ENCODE measurements at places on chromosomes 3 and 15. TPM values are rescaled to one million over a fixed set of nuclear protein-coding genes. Genes with fewer than 3 reads are reported as not detected.

The TBL1XR1 gene
- 79.8 TPM for total RNA-seq

The PLA2G4E gene
- 9.7 TPM for total RNA-seq

The POPDC2 gene
- total RNA-seq = 0.18 TPM

The PTH1R gene
- 1.9 TPM for total RNA-seq

The SYNPR gene
- total RNA-seq = not detected

The FBLN2 gene
- 6.3 TPM for total RNA-seq

The EHD4 gene
- total RNA-seq = 45.3 TPM

DNA sequence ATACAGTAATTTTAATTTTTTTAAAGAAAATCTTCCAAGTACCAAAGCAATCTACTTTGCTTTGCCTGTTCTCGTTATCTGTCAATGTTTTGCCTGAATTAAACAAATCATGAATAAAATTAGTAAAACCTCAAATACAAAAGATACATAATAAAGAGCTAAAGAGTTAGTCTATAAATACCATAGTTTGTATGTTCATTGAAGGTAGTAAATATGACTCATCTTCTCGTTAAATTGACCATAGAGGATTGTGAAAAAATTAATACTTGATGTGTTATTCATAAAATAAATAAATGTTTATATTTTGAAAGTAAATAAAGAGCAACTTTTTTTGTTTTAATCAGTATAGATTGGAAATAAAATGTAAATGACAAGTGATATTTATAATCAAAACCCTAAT is 246.5 kb upstream of the PLSCR5 start:
- no peak overlapping the region for H3K4me3 ChIP-seq
- no peaks in the 10 kb centered on the region for H3K36me3 ChIP-seq
- no peak overlapping the region for H3K27ac ChIP-seq
- DNase-seq = no peak

GRCh38 chr15:89870688-89871288 is 23.0 kb downstream of the AP3S2 start:
- no peaks in the 10 kb centered on the region for H3K27me3 ChIP-seq
- no peak for DNase-seq
- H3K4me1 ChIP-seq = peaks cover 5% of the 10 kb centered on the region
- no peak overlapping the region for H3K27ac ChIP-seq
- H3K4me3 ChIP-seq = no peak overlapping the region
- peaks cover 9% of the 10 kb centered on the region for H3K36me3 ChIP-seq

- H3K27ac ChIP-seq = peak overlapping the region; percentile 92
- H3K4me1 ChIP-seq = no peaks in the 10 kb centered on the region
- DNase-seq = no peak
- H3K27me3 ChIP-seq = no peaks in the 10 kb centered on the region
- no peaks in the 10 kb centered on the region for H3K36me3 ChIP-seq
Observed at GRCh38 chr3:197001106-197001971, 28.3 kb downstream of the MELTF start.

GRCh38 chr15:32933236-32933635 is 215.4 kb downstream of the GREM1 start:
- no peak overlapping the region for H3K27ac ChIP-seq
- no peaks in the 10 kb centered on the region for H3K36me3 ChIP-seq
- H3K4me3 ChIP-seq = no peak overlapping the region
- no peaks in the 10 kb centered on the region for H3K27me3 ChIP-seq
- DNase-seq = no peak
- H3K4me1 ChIP-seq = no peaks in the 10 kb centered on the region

GRCh38 chr3:30535525-30535924 is 70.9 kb upstream of the TGFBR2 start:
- H3K27ac ChIP-seq = no peak overlapping the region
- H3K4me1 ChIP-seq = no peaks in the 10 kb centered on the region
- no peaks in the 10 kb centered on the region for H3K27me3 ChIP-seq
- H3K4me3 ChIP-seq = no peak overlapping the region
- no peaks in the 10 kb centered on the region for H3K36me3 ChIP-seq

- no peak overlapping the region for H3K27ac ChIP-seq
- no peak overlapping the region for H3K4me3 ChIP-seq
- H3K4me1 ChIP-seq = no peaks in the 10 kb centered on the region
- no peak for DNase-seq
Observed at GRCh38 chr15:25501828-25502446, 63.1 kb upstream of the UBE3A start.

DNA sequence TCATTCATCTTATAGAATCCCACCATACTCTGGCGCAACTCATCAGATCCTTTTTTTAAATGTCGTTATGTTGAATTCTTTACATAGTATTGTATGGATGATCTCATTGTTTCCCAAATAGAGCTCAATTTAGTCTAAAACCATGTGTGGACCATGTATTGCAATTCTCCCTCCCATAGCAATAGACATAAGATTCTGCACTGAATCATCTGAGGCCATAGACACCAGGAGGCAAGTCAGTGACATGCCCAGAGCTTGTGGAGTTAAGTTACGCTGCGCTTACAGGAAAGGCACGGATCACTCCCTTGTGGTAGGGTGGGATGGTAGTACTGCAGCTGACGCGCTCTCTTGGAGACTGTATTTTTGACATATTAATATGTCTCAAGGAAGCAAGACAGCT is 211.0 kb downstream of the GABRB3 start:
- no peak overlapping the region for H3K27ac ChIP-seq
- H3K27me3 ChIP-seq = no peaks in the 10 kb centered on the region
- no peak for DNase-seq
- no peak overlapping the region for H3K4me3 ChIP-seq

GRCh38 chr3:2915826-2916225 is 194.3 kb downstream of the IL5RA start:
- DNase-seq = no peak
- no peak overlapping the region for H3K4me3 ChIP-seq
- H3K4me1 ChIP-seq = no peaks in the 10 kb centered on the region
- H3K36me3 ChIP-seq = no peaks in the 10 kb centered on the region
- H3K27ac ChIP-seq = no peak overlapping the region

DNA sequence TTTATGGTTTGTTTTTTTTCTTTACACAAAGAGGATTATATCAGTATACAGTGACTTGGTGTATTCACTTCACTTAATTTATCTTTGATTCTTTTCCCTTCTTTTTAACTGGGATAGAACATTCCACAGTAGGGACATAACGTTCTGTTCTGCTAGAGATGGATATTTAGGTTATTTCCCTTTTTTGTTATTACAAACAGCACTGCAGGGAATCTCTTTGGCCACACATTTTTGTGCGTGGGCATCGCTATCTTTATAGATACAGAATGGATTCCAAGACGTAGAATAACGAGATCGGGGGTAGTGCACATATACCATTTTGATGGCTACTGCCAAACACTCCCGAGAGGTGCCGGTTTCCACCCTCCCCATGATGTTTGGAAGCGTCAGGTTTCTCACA is 44.8 kb downstream of the PXYLP1 start:
- no peaks in the 10 kb centered on the region for H3K36me3 ChIP-seq
- no peak for DNase-seq
- no peak overlapping the region for H3K27ac ChIP-seq
- H3K4me3 ChIP-seq = no peak overlapping the region
- no peaks in the 10 kb centered on the region for H3K4me1 ChIP-seq

DNA sequence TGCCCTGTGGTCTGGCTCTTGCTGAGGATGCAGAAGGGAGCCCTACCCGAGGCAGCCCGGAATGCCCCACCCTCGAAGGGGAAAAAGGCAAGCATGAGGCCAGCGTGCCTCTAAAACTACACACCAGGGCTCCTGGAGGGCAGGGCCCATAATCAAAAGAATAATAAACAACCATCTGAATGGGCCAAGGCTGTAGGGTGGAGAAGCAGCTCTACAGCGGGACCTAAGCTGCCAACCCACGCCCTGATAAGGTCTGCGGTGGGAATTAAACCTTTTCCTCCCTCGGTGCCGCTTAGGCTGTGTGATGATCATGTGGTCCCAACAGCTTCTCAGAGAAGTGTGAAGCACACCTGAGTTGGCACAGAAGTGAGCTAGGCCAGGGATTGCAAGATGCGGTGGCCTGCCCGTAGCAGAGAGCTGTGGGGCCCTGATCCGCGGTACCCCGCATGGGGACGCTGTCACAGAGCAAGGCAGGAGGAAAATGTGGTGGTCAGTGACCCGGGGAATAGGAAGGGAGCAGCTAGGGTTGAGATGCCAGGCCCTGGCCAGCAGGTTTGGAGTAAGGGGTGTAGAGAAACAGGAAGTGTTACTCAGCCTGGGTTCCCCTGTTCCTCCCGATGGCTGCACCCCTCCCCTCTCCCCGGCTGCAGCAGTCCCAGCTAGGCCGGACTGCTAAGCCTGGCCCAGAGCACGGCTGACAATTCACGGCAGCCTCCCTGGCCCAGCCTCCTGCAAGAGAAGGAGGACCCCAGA is 1.1 kb upstream of the C15orf62 start:
- H3K27me3 ChIP-seq = no peaks in the 10 kb centered on the region
- H3K4me3 ChIP-seq = no peak overlapping the region
- peak overlapping the region; percentile 88 for H3K27ac ChIP-seq
- peaks cover 96% of the 10 kb centered on the region for H3K4me1 ChIP-seq
- no peak for DNase-seq

- peak overlapping the region; percentile 2 for H3K27ac ChIP-seq
- H3K36me3 ChIP-seq = no peaks in the 10 kb centered on the region
- no peaks in the 10 kb centered on the region for H3K27me3 ChIP-seq
- H3K4me1 ChIP-seq = peaks cover 21% of the 10 kb centered on the region
- no peak overlapping the region for H3K4me3 ChIP-seq
Observed at GRCh38 chr3:37740471-37740870, 121.2 kb upstream of the CTDSPL start.

DNA sequence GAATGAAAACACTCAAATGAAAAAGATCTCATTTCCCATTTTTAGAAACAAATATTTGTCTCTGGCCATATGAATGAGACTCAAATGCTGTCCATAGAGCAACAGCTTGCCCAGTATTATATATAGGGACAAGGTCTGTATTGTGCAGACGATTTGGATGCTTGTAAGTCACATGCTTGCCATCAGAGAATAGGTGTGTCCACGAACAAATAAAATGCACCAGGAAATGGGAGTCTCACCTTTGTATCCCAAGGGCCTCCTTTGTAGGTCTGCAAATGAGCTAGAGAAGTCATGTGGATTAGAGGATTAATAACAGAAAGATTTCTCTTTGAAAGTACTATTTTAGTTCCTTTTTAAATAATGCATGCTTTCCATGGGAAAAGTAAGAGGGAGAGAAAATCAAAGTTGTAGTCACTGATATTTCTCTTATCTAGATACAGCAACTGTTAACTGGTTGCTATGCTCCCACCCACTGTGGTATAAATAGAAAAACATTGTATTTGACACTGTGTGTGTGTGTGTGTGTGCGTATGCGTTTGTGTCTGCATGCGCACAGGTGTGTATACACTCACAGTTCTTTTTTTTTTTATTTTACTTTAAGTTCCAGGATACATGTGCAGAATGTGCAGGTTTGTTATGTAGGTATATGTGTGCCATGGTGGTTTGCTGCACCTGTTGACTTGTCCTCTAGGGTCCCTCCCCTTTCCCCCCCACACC is 383.4 kb upstream of the ARRDC4 start:
- H3K4me3 ChIP-seq = no peak overlapping the region
- no peak for DNase-seq
- no peaks in the 10 kb centered on the region for H3K36me3 ChIP-seq
- no peaks in the 10 kb centered on the region for H3K4me1 ChIP-seq
- no peak overlapping the region for H3K27ac ChIP-seq

DNA sequence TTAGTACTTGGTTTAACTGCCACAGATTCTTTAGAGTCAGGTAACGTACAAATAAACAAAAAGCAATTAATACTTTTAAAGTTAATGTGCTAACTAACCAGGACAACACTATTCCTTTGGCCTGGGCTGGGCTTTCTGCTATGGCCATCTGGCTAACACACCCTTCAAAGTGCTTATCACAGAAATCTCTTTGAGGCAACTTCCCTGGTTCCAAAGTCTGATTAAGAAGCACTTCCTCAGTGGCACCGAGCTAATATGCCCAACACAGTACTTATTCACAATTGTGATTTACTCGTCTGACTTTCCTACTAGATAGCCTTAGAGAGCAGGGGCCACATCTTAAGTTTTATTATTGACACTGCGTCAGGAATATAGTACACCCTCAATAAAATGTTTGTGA is 191.4 kb downstream of the MEIS2 start:
- no peak overlapping the region for H3K27ac ChIP-seq
- no peaks in the 10 kb centered on the region for H3K36me3 ChIP-seq
- no peaks in the 10 kb centered on the region for H3K27me3 ChIP-seq
- peaks cover 36% of the 10 kb centered on the region for H3K4me1 ChIP-seq

DNA sequence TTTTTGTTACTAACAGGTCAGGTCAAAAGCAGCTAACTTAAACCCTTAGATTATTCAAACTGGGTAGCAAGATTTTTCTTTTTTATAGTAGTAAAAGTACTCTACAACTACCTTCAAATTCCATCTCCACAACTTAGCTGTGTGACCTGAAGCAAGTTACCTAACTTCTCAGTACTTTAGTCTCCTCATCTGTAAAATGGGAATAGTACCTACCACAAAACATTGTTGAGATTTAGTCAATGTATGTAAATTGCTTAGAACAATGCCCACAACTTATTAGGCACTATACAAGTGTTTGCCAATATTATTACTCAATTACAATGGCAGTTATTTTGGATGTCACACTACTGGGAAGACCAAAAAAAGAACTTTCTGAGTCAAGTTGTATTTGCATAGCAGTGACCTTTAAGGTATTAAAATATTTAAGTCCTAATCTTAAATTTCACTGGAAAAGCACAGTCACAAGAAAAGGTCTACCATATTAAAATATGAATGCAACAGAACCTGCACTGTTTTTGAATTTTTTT is 2.9 kb downstream of the TASOR start:
- no peak overlapping the region for H3K4me3 ChIP-seq
- no peaks in the 10 kb centered on the region for H3K27me3 ChIP-seq
- DNase-seq = no peak
- peaks cover 8% of the 10 kb centered on the region for H3K36me3 ChIP-seq
- peaks cover 49% of the 10 kb centered on the region for H3K4me1 ChIP-seq

DNA sequence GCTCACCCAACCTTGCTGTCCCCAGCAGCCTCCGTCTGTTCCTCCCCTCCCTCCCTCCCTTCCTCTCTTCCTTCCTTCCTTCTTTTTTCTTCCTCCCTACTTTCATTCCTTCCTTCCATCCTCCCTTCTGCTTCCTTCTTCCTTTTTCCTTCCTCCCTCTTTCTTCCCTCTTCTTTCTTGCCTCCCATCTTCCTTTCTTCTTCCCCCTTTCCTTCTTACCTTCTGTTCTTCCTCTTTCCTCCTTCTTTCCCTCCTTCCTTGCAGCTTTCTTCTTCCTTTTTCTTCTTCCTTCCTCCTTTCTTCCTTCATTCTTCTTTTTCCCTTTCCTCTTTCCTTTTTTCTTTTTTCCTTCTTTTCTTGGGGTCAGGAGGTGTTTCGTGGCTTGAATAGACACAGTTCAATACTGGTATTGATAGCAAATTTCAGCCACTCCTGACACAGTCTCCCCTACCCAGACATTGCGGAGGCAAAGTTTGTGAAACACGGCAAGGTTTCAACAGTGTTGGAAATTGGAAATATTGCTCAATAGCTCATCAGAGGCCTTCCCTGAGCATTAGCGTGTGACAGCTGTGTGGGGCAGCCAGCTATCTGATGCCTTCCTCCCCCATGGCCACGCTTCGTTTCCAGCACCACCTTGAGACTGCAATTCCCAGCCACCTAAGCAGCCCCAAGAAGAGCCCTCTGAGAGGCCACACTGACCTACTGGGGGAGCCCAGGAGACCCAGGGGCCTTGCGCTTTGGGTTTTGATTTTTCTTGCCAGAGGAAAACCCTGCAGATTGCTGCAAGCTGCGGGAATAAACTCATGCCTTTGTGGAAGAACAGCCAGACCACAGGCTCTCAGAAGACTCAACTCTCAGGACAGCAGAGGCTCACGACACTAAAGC is 82.2 kb downstream of the KLF15 start:
- no peak overlapping the region for H3K27ac ChIP-seq
- no peaks in the 10 kb centered on the region for H3K27me3 ChIP-seq
- H3K4me3 ChIP-seq = no peak overlapping the region

GRCh38 chr3:29642393-29643033 is 361.6 kb downstream of the RBMS3 start:
- no peaks in the 10 kb centered on the region for H3K27me3 ChIP-seq
- H3K36me3 ChIP-seq = no peaks in the 10 kb centered on the region
- no peak for DNase-seq
- H3K4me1 ChIP-seq = no peaks in the 10 kb centered on the region
- no peak overlapping the region for H3K27ac ChIP-seq
